ENCODE measurements at places on chromosomes 13 and 19.

DNA sequence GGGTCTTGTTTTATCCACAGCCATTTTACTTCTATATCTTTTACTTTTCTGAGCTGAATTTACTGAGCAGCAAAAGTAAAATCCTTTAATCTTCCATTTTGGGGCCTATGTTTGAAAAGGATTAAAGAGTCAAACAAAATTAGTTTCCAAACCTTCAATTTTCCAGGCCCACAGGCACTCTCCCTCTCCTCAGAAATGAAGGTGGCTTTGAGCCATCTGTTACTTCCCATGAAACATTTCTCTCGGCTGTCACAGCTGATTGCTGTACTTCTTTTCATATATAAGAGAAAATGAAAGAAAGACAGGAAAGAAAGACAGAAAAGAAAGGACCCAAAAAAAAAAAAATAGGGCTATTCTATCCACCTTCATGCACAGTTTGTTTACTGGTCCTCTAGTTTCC lies 194.9 kb downstream of the LACC1 start:
- no peak for DNase-seq

DNA sequence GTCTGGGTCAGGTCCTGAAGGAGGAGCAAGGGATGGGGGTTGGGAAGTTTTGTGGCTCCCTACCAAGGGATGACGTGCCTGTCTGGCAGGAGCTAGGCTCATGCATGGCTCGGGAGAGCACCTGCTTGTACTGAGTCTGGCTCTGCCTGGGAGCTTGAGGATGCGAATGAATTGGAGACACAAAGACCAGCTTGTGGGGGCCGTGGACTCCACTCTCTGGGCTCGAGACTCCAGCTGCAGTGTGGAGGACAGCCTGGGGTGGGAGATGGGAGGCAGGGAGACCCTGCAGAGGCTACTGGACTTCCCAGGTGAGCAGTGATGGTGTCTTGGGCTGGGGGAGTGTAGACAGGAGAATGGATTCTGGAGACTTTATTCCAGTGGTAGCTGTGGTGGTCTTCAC lies 15.2 kb upstream of the URI1 start:
- no peak for DNase-seq

GRCh38 chr13:73399347-73400216 lies 340.8 kb downstream of the KLF5 start:
- DNase-seq, result no peak

- peak; percentile 23 for DNase-seq
These were observed 39.3 kb downstream of the MBNL2 start for GRCh38 chr13:97261254-97262005.

DNA sequence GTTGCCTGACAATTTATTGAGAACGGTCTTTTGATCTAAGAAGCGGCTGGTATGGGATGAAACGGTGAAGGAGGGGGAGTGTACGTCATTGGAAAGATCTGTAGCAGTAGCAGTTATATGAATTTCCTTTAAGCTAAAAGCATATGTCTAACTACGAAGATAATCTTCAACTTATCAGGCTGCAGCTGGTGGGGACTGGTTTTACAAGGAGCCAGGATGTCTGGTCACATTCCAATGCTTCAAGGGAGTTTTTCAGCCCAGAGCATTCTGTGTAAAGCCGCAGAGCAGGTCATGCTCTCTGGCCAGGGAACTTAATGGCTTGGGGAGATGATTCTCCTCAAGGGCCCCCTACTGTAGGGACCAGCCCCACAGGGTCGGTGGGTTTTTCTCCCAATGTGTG lies 29.2 kb downstream of the CLEC4M start:
- no peak for DNase-seq

- peak; percentile 29 for DNase-seq
These were observed 1.6 kb downstream of the DACT3 start for GRCh38 chr19:46659151-46660007.

GRCh38 chr13:57673197-57673596 lies 41.7 kb downstream of the PCDH17 start:
- no peak for DNase-seq

DNA sequence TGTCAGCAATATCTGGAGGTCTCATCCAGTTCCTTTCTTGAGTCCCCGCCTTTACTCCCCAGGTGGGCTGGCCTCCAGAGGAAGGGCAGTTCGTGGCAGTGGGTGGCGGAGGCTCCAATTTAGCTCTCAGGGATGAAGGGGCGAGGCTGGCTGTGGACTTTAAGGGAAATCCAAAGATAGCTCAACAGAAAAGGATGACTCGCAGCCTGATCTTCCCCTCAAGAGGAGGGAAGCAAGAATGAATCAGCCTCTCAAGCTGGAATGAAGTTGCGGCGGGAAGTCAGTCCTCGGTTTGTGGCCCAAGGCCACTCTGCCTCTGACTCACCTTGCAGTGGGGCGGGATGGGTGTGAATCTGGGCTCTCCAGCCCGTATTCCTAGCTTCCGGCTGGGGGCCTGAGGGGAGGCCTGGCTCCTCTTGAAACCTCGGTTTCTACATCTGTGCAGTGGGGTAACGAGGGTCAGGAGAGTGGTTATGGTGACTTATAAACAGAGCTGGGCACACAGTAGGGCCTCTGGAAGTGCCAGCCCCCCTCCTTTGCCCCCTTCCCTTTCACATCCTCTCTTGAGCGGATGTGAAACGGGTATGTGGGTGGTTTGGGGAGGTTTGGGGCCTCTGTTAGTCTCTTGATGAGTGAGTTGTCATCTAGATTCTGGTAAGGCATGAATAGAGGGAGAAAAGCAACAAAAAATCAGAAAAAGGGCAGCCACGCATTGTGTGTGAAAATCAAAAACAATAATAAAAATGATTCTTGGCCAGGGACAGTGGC lies 10.5 kb upstream of the SMG9 start:
- peak; percentile 83 for DNase-seq

DNA sequence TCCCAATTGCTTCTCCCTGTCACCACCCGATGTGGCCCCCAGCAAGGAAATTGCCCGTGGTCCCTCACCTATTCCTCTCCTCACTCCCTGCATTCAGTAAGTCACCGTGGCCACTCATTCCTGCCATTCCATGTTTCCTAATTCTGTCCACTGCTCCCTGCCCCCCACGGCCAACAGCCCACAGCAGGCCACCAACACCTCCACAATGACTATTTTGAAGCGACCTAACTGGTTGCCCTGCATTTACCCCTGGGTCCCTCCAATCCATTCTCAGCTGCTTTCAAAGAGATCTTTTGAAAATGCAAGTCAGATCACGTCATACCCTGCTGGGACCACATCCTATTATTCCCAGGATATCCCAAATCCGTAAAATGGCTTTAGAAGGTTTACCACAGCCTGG lies 210.4 kb downstream of the DCLK1 start:
- DNase-seq, result no peak

- no peak for DNase-seq
These were observed 75.3 kb upstream of the CACNA1A start for GRCh38 chr19:13581576-13581975.

DNA sequence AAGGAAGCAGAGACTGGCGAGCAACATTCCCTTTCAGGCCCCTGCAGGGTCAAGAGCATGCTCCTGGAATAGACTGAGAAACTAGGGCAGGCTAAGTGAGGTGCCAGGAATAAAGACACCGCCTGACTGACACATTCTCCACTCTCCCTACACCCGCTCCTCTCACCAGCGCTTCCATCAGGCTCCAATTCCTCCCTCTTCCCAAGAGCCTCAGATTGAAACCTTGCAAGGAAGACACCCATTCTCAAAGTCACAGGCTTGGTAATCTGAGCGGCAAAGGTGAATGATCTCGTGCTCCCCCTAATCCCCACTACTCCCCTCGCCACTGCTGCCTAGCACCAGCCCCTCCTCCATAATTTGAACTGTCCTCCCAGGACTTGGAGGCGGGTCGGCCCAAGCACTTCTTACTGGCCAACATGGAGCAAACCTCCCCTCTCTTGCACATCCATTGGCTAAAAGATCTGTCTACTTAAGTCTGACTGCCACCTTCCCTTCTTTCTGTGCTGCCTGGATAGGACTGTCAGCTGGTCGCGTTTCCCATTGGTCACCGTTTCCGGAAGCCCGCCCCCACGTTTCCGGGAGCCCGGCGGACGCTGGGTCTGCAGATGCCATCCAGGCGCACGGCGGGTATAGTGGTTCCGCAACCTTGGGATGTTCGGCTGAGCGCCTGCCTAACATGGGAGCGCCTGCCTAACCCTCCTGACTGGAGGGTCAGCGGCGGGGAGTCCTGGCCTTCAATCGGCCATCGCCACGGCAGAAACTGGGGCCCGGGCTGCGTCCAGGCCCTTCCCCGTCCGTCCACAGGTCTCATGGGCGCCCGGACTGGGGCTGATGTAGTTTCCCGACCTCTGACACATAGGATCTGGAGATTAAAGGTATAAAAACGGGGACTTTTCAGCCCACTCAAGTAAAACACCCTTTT lies 33.6 kb downstream of the ZNF383 start:
- peak; percentile 45 for DNase-seq

DNA sequence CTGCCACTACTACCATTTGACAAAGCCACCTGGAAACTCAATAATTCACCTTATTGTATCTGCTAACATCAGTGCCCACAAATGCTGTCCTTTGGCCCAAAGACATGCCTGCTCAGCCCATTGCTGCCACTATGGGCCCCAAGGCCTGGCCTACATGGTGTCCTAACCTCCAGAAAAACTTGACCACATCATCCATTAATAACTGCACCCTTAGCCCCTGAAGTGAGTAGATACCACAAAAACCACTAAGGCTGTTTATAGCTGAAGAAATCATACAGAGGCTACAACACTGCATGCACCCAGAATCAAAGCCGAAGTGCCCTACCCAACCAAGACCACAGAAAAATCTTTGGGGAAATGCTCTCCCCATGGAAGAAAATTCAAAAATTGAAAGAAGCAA lies 932.8 kb upstream of the SLITRK6 start:
- no peak for DNase-seq

DNA sequence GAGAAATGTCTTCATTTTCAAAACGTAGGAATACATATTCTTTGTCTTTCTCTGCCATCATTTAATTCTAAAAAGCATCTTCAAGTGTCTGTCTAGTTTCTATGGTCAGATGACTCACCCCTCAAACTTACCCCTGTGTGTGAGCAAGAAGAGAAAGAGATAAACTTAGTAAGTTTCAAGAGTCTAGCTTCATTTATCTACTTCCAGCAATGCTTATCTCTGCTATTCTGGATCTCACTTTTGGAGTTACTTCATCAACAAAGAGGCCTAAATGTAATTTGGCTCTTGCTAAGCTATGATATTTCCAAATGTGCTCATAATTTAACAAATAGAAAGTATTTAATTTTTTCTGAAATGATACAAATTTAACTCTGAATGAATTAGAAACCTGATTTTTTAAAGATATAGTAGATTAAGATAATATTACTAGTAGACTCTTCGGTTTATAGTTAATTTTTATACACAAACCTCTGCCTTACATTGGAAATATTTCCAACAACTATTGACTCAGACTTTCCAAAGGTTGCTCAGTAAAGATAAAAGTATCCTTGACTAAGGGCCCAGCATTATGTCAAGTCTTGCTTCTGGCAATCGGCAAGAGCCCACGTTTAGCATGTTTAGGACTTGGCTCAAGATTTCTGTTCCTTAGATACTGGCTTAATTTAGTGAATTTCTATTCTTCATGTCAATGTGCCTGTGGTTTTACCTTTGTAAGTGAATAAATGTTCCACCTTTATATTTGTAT lies 1511.0 kb upstream of the SLC10A2 start:
- no peak for DNase-seq

- DNase-seq, result no peak
These were observed 29.5 kb upstream of the NFIC start for GRCh38 chr19:3336680-3337523.

DNA sequence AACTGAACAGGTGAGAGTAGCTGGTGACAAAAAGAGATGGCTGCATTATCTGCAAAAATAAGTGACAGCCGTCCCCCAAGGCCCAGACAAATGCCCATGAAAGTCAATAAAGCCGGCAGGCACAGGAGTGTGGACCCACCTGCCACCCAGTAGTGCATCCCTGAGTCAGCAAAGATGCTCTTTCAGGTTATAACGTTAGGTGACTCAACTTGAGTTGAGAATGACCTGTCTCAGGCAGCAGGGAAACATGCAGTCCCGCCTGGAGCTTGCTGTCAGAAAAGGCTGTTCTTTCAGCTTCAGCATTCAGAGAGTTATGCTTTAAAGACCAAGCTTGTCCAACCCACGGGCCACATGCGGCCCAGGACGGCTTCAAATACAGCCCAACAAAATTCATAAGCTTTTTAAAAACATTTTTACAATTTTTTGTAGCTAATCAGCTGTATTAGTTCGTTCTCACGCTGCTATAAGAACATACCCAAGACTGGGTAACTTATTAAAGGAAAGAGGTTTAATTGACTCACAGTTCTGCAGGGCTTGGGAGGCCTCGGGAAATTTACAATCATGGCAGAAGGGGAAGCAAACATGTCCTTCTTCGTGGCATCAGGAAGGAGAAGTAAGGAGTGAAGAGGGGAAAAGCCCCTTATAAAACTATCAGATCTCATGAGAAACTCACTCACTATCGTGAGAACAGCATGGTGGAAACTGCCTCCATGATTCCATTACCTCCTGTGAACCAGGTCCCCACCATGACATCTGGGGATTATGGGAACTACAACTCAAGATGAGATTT lies 110.4 kb downstream of the RAB20 start:
- no peak for DNase-seq

DNA sequence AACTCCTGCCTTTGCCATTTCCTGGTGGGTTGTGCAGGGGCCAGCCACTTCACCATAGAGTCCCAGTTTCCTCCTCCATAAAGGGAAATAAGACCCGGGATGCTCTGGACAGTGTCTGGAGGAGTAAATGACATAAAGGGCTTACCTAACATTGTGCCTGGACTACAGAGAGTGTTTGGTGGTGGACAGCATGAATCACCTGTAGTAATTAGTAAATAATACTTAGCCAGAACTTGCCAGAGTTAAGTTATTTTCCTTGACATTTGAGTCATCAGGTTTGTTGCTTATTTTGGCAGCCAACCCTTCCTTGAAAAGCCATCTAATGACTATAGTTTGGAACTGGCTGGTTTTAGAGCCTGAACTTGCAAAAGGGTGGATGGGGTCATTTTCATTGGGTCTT lies 159.2 kb downstream of the SLC7A1 start:
- DNase-seq, result no peak

- DNase-seq, result no peak
These were observed 59.6 kb downstream of the DCT start for GRCh38 chr13:94419925-94420305.

DNA sequence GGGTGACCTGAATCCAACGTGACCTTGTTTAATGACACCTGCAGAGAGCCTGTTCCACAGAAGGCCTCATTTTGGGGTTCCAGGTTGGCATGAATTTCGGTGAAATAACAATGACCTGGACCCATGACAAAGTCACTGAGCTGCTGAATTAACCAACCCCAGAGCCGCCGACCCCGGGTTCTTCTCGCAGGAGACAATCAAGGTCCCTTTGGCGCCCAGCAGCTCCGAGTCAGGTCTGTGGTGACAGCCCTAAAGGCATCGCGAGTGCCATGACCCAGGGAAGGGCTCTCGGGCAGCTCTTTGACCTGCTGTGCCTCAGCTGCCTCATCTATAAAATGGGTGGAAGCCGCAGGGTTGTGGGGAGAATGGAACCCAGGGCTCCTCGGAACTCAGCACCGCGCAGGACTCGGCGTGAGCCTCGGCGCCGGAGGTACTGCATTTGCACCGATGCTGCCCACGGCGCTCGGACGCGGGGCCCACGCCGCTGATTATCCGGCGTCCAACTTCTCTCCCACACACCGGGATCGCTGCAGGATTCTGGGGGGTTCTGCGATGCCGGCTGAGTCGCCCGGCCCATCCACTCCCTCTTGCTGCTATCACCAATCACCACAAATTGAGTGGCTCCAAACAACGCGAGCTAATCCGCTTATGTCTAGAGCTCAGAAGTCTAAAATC lies 5.7 kb downstream of the SHC2 start:
- no peak for DNase-seq

Measured in activated naive CD8-positive, alpha-beta T cell treated with anti-CD3 and anti-CD28 coated beads, Interleukin-2, amount 50 U/mL, for 24 hours (primary cell).